Fibroblast of skin of right biceps (primary cell): ENCODE measurements at places on chromosomes 13 and 19.

GRCh38 chr13:41193469-41193868, 900 bp downstream of the KBTBD7 start:
- no peak for DNase-seq

DNA sequence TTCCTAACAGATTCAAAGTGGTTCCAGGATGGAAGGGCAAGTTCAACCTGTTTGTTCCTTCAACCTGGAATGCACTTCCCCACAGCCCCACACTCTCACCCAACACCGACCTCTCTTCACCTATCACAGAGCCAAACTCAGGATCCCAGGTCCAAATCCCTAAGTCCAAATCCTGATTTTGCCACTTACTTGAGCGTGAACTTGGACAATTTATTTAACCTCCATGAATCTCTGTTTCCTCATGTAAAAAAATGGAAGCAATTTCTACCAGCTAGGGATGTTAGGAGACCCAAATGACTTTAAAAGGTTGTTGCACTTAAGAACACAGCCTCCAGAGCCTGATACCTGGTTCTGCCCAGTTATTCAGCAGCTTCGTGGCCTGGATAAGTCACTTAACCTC, 5.4 kb upstream of the IGSF23 start:
- no peak for DNase-seq

- peak; percentile 11 for DNase-seq
These were observed at the start of gene IL4I1 for GRCh38 chr19:49896863-49897621. TSS of gene IL4I1 (minus strand) at chr19:49896887. CDS start at chr19:49896160, 727 bp downstream.

GRCh38 chr19:47280183-47280797, 5.6 kb downstream of the INAFM1 start:
- peak; percentile 32 for DNase-seq

GRCh38 chr19:2474232-2475017, 1.5 kb upstream of the GADD45B start:
- DNase-seq, result peak; percentile 95

- DNase-seq, result peak; percentile 60
These were observed 81.5 kb upstream of the SLC7A1 start for GRCh38 chr13:29676941-29677452.

- DNase-seq, result no peak
These were observed 7.7 kb downstream of the TYK2 start for GRCh38 chr19:10372690-10373089.

DNA sequence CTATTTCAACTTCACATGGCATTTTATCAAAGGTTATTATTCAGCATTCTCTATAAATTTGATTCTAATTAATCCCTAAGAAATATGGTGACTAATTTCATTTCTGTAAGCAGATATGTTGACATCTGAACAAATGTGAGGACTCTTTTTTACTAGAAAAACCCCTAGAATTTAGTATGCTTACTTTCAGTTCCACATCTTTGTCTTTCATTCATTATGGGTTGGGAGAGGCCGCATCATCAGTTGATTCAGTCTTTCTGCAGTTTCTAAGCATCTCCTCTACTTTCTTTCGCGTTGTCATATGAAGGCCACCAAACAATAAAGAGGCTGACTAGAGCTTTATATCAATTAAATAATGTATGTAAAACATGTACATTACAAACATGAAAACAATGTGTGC, 55.4 kb upstream of the MTIF3 start:
- DNase-seq, result no peak

GRCh38 chr19:7928741-7929701, 3.1 kb upstream of the CTXN1 start:
- DNase-seq, result peak; percentile 82

DNA sequence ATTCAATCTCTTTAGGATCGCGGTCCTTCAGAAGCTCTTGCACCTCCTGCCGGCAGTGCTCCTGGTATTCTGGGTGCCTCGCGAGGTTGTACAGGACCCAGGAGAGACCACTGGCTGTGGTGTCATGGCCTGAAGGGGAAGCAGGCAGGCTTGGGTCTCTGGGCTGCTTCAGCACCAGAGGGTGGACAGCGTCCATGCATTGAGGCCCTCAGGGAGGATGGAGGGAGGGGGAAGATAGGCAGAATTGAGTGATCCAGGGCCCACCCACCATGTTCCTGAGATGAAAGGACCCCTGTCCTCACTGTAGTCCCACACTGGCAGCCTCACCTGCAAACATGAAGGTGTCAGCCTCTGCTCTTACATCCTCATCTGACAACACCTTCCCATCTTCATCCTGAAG, 17.9 kb upstream of the OR10H5 start:
- no peak for DNase-seq

GRCh38 chr13:44810061-44810840, 179.0 kb downstream of the NUFIP1 start:
- DNase-seq, result no peak

DNA sequence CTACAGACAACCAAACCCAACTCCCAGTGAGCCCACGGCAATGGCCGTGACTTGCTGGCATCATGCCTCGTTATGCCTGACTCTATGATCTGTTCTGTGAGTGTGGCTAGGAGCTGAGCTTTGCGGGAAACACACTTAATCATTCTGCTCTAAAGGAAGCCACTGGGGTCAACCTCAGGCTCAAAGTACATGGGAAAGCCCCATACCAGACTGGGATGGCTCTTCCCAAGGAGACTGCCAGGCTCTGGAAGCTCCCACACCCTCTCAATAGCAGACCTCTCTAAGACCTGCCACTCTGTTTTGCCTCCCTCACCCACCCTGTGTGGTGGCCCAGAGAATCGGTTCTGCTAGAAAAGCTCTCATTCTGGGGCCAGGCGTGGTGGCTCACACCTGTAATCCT, 2.2 kb downstream of the PEPD start:
- no peak for DNase-seq

DNA sequence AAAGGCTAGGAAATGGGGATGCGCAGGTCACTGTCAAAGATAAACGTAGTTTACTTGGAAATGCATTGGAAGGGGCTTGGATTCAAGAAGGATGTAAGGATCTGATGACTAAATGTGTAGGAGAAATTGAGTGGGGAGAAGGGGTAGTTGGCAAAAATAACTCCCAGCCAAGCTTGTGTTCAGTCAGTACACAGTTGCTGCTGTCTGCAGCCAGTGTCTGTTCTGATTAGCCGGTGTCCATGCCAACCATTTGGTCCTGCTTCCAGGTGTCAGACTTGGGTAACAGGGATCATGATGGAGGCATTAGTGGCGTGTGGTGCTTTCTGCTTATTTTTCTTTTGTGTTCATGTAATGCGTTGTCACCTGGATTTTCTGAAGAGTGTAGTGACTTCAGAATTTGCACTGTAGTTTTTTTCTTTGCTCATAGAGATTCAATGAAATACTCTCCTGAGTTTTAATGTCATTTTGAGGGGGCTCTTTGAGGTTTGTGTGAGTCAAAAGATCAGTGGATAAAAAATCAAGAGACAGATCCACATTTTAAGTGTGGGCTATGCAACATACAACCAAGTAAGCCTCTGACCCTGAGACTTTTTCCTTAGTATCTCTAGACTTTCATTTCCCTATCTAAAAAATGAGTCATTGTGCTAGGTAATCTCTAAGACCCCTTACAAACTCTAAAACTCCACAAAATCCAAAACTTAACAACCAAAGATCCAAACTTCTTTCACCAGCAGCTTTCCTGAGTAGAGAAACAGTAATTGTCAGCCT, 103.9 kb downstream of the WDFY2 start:
- no peak for DNase-seq

- DNase-seq, result no peak
These were observed 156.2 kb downstream of the SIPA1L3 start for GRCh38 chr19:38062959-38063761.

DNA sequence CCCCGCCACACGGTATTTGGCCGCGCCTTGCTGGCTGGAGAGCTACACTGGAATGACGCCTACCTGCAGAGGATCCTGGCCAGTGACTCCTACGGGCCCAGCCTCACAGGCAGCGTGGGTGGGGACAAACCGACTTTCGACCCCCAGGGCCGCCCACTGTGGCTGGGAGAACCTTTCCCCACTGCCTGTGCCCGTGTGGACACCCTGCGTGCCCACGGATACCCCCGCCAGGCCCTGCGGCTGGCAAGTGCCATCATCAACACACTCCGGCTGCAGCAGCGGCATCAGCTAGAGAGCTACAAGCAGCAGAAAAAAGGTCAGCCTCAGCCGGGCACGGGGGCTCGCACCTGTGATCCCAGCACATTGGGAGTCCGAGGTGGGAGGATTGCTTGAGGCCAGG, 19.3 kb downstream of the ZSWIM4 start:
- no peak for DNase-seq

- DNase-seq, result no peak
These were observed 97.2 kb upstream of the ZNF536 start for GRCh38 chr19:30274987-30275386.

DNA sequence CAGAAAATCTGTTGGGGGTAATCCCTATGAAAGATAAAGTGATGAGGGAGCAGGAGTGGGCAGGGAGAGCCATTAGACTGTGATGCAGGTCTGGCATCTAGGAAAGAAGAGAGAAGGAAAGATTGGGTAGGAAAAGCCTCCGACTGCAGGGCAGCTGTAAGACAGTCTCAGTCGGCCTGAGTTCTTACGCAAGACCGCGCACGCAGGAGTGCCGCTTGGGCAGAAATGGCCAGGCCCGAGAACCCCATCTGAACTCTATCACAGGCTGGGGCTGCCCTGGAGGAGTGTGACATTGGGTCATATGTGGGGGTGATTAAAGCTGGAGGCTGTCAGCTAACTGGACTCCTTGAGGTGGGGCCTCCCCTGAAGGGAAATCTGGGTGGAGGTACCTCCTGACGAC, 13.9 kb upstream of the FBXL3 start:
- DNase-seq, result no peak

DNA sequence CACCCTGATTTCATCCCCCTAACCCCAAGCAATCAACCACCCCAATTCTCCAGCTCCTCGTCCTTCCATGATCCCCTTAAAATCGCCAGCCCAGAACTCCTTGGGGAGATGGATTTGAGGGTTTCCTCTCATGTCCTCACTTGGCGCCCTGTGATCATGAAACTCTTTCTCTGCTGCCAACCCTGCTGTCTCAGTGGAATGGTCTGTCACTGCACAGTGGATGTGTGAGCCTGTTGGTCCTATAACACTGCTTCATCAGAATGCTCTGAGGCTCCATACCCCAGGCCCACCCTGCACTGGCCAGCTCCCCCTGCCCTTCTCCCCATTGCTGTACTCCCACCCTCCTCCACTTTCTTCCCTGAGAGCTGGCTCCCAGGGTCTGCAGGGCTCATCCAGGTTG, 12.6 kb upstream of the ZNF792 start:
- no peak for DNase-seq

GRCh38 chr13:48773531-48774275, 120.0 kb downstream of the CYSLTR2 start:
- no peak for DNase-seq

DNA sequence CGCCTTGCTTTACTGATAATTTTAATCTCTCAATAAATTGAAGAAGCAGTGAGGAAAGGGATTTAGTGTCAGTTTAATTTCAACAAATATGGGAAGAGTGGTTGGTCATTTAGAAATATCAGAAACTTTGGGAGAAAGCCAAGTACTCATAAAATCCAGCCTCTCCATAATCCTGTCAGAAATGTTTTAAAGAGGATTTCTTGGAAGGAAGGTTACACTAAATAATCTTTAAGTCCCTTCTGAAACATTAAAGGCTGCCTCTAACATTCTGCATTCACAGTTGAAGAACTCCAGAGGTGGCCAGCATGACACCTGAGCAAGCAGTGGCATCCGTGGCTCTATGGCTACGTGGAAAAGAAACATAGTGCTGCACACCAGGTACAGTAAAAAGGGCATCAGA, 378.5 kb downstream of the ENOX1 start:
- DNase-seq, result no peak

GRCh38 chr13:41284512-41285288, 21.3 kb upstream of the MTRF1 start:
- DNase-seq, result peak; percentile 79

DNA sequence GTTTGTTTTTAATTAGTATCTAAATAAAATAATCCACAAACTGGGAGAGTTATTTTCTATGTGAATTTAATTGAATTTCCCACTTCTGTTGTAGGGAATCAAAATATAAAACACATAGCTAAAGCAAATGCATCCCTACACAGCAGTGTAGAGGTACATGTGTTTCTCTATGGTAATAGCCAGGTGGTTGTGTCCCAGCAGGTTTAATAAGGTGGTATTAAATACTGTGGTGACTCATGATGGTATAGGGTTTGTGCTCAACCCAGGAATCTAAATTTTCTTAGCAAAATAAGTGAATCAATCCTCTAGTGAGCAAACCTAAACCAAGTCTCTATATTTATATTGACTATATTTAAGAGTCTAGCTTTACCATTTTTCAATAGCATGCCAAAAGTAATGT, 30.0 kb downstream of the PCDH9 start:
- DNase-seq, result no peak

GRCh38 chr19:45781214-45782161, 802 bp downstream of the DMPK start:
- DNase-seq, result no peak

DNA sequence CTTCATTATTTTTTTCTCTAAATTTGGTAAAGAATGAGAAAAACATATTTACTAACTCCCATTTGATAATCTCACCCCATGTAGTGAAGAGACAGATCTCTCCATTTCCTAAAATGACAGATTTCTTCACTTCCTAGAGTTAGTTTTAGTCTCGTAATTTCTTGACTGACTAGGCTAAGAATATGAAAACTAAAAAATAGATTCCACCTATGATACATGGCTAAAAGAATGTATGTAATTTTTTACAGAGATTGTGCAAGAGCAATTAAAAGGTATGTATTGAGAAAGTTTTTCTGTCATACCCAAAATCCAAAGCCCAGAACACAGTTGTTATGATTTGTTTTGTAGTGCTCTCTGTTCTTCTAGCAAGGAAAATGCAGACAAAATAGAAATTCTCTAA, 9.5 kb downstream of the NALCN start:
- peak; percentile 35 for DNase-seq

DNA sequence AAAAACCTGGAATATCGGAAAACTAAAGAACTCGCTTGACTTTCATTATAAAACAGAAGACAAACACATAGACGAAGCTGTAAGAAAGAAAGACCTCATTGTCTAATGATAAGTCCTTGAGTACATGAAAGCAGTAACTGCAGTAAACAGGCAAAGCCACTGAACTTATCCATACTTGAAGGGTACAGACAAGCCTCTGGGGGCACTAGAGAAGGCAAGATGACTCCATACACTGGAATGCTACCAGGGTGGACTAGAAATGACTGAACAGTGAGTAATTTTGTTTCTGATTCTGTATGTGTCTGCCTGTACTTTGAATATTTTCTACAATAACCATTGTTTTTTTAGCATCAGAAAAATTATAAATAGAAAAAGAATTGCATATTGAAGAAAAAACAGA, 507.9 kb downstream of the UQCRFS1 start:
- DNase-seq, result peak; percentile 92

- no peak for DNase-seq
These were observed 1495.0 kb upstream of the PCDH20 start for GRCh38 chr13:62910541-62911060.

DNA sequence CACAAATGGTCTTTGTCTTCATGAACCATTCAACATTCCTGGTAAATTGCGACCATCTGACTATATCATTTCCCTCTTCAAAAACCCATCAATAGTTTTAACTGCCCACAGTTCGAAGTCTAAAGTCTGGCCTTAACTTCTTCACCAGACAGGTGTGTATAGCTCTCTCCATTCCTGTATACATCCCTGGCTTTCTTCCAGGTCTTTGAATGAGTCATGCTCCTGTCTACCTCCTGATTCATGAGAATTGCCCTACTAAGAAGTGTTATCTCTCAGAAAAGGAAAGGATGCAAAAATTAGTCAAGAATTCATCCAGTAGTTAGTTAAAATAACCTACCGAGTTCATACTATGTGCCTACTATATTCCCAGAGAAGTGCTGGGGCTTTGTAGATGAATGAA, 225.0 kb downstream of the TBC1D4 start:
- peak; percentile 27 for DNase-seq

GRCh38 chr13:27257233-27257568, 5.8 kb downstream of the RPL21 start:
- DNase-seq, result no peak
